ENCODE measurements at places on chromosomes 12 and 14.

- DNase-seq = no peak
Measured at GRCh38 chr14:41137741-41138140, 468.9 kb upstream of the LRFN5 start.

- DNase-seq = no peak
Measured at GRCh38 chr14:49997991-49998390, 105.1 kb downstream of the ARF6 start.

GRCh38 chr12:81809829-81810595 lies 50.9 kb upstream of the PPFIA2 start:
- no peak for DNase-seq

GRCh38 chr12:102436867-102437266 lies 43.5 kb downstream of the IGF1 start:
- no peak for DNase-seq

- no peak for DNase-seq
Measured at GRCh38 chr12:105267711-105268110, 31.7 kb upstream of the APPL2 start.

DNA sequence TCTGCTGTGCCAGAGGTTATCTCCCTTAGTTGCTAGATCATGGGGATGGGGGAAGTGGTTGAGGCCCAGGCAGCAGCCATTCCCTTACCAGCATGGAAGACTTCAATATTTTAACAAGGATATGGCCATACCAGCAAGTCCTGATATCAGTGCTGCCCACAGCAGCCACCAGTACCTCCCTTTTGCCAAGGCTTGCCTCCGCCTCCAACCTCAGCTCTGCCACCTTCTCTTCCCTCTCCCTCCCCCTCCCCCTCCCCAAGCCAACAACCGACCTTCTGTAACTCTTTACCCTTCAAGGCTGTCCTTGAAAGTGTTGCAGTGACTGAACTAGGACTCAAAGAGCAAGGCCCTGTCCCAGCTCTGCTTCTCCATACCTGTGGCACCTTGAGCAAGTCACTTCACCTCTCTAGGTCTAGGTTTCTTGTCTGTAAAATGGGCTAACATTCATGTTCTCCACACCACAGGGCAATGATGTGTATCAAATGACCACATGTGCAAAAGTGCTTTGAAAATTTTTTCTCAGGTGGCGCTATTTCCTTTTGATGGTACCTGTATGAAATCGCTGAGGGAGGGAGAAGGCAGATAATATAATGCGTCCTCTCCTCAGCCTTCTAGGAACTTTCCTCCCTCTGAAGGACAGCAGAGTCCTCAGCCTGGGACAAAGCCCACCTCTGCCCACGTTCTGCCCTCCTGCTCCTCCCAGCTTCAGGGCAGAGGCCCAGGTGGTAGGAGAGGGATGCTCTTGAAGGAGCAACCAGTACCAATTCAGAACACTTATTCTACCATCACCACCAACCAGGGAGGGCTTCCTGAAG lies 14.7 kb downstream of the PLEKHG6 start:
- no peak for DNase-seq

- no peak for DNase-seq
Measured at GRCh38 chr12:86787419-86787818, 531.2 kb upstream of the MGAT4C start.

Measured in erythroblast (primary cell).